ENCODE measurements at places on chromosomes 16 and 17.

DNA sequence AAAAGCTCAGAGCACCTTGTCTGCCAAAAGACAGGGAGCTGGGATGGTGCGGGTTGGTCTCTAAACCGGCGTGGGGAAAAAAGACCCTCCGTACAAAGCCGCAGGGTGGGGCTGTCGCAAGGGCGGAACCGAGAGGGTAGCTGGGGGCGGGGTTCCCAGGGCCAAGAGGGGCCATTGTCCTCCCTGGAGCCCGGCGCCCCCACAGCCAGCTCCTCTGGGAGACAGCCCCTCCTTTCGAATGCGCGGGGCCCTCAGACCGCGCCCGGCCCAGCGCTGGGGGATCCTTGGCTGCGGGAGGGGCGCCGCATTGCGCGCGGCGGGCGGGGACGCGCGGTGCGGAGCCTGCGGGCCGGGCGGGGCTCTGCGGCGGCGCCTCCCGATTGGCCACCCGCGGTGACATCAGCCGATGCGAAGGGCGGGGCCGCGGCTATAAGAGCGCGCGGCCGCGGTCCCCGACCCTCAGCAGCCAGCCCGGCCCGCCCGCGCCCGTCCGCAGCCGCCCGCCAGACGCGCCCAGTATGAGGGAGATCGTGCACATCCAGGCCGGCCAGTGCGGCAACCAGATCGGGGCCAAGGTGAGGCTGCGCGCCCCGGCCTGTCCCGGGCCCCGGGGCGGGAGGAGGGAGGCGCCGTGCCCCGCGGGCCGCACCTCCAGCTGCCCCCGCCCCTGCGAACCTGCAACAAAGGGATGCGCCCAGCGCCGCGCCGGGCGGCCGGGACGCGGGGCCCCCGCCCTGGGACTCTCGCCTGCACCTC is at the start of gene TUBB3:
TUBB3 (plus strand) TSS at position 459 of the 756 bp plus-strand sequence; CDS start at position 519, 60 bp downstream.
- peaks cover 25% of the 10 kb centered on the region for H3K27me3 ChIP-seq
- DNase-seq, result peak; percentile 91
- H3K36me3 ChIP-seq, result no peaks in the 10 kb centered on the region
- H3K27ac ChIP-seq, result no peak within 1 kb of the TSS

DNA sequence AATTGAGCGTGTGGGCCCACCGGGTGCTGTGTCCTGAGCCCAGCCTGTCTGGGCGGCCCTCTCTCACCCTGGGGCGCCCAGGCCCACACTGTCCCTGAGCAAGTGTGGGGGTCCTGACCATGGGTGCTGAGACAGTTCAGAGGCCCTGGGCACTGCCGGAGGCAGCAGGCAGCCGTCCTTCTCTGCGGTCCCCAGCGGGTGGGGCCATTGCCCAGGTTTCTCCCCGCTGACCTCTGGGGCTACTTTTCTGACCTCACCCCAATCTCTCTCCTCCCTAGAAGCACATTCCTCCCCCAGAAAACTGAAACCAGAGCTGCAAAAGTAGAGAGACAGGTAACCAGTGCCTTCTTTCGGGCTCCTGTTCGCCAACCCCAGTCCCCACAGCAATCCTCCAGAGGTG is 36.0 kb upstream of the PVALEF start:
- H3K27ac ChIP-seq, result no peak overlapping the region
- no peaks in the 10 kb centered on the region for H3K27me3 ChIP-seq
- no peak overlapping the region for H3K4me3 ChIP-seq
- no peaks in the 10 kb centered on the region for H3K4me1 ChIP-seq
- H3K36me3 ChIP-seq, result no peaks in the 10 kb centered on the region

- H3K27ac ChIP-seq, result no peak overlapping the region
- no peaks in the 10 kb centered on the region for H3K27me3 ChIP-seq
- DNase-seq, result no peak
- no peaks in the 10 kb centered on the region for H3K36me3 ChIP-seq
Measured at GRCh38 chr17:55822028-55822427, 71.2 kb downstream of the PCTP start.

GRCh38 chr16:19168371-19169081 is 486 bp downstream of the SYT17 start:
- H3K4me3 ChIP-seq, result peak overlapping the region; percentile 89
- H3K27ac ChIP-seq, result no peak overlapping the region
- peaks cover 23% of the 10 kb centered on the region for H3K27me3 ChIP-seq
- no peaks in the 10 kb centered on the region for H3K4me1 ChIP-seq
- H3K36me3 ChIP-seq, result no peaks in the 10 kb centered on the region
